NCI-H1694 treated with DMSO at 0.1 percent for 48 hours (cell line): ENCODE measurements at places on chromosomes 1 and 21.

DNA sequence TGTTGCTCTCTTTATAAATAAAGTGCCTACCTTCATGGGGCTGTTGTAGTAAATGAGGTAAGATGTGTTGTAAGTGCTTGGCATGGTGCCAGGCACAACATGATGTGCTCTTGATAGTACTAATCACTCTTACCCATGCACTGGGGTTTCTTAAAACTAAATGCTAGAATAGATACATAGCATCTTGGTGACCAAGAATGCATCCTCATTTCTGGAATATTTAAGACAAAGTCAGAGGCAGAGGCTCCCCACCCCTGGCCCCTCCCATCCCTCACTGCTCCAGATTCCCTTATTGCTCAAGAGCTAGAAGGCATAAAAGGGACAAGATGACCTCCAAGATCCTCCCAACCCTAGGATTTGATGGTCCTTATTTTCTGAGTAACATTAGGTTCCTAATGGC, 61.3 kb downstream of the GLUL start:
- DNase-seq, result no peak

- DNase-seq, result no peak
Observed at GRCh38 chr1:241605146-241605805, 34.9 kb downstream of the CHML start.

DNA sequence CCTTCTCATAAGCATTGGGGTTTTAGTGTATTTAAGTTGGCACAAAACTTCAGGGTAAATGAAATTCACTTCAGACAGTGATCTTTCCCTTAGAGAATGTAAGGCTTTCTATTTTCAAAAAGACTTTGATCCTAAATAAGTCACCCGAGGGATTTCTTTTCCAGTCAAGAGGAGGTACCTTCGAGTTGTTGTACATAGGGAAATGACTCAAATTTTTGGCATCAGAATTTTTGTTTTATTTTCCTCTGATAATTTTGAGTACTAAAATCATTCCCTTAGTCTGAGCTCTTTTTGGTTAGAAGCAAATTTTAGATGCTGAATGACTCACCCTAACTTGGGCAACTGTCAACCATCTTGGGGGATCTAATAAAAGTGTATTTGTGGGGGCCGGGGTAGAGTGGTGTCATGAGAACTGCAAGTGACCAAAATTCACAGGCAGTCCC, 193.9 kb downstream of the DHRS3 start:
- DNase-seq, result no peak

DNA sequence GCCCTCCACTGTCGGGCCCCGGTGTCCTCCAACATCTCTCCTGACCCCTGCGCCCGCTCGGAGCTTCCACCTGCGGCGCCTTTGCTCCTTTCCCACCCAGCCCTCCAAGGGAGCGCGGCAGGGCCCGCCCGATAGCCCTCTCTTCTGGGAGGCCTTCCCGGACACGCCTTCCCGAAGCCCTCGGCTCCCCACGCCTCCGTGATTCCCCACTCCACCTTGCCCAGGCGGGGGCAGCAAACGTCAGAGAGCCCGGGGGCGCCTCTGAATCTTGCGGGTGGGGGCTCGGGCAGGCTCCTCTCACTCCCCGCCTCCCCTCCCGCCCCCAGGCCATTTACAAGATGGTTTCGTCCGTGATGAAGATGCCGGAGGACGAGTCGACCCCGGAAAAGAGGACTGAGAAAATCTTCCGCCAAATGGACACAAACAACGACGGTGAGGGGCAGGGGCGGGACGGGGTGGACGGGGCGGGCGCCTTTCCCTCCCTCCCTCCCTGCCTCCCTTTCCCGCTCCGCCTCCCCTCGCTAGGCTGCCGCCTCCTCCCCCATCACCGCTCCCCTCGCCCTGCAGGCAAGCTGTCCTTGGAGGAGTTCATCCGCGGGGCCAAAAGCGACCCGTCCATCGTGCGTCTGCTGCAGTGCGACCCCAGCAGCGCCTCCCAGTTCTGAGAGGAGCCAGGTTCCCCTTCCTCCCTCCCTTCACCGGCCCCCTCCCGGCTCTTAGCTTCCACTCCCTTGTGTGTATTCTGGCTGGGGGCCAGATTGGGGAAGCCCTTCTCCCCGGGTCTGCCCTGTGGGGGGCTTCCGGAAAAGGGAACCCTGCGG, 7.1 kb downstream of the HPCA start:
- peak; percentile 50 for DNase-seq

GRCh38 chr1:11180342-11180744, 8.8 kb upstream of the ANGPTL7 start:
- no peak for DNase-seq

- DNase-seq, result peak; percentile 9
Observed at GRCh38 chr1:223479718-223480425, 86.7 kb downstream of the CCDC185 start.

GRCh38 chr1:42418516-42418915, 37.3 kb downstream of the ZMYND12 start:
- DNase-seq, result no peak

DNA sequence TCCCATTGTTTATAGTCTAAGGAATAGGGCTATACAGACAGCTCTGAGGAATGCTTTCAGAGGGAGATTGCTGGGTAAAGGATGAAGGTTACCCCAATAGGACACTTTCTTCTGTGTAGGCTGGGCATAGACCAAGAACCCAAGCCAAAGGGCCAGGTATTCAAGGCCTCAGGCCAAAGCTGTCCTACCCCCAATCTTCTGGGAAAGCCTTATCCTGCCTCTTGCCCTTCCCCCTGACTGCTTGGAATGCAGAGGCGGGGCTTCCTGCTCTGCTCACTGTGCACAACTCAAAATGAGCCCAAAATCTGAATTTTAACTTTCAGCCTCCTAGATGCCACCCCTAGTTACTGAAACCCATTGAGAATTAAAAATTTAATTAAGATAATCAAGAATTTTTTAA, 2.2 kb downstream of the OR10Z1 start:
- no peak for DNase-seq

GRCh38 chr1:110460253-110461220, 9.6 kb downstream of the PROK1 start:
- peak; percentile 78 for DNase-seq

- DNase-seq, result no peak
Observed at GRCh38 chr21:17003258-17003615, 509.6 kb upstream of the CXADR start.

- no peak for DNase-seq
Observed at GRCh38 chr1:17194615-17195528, 10.1 kb upstream of the PADI1 start.

DNA sequence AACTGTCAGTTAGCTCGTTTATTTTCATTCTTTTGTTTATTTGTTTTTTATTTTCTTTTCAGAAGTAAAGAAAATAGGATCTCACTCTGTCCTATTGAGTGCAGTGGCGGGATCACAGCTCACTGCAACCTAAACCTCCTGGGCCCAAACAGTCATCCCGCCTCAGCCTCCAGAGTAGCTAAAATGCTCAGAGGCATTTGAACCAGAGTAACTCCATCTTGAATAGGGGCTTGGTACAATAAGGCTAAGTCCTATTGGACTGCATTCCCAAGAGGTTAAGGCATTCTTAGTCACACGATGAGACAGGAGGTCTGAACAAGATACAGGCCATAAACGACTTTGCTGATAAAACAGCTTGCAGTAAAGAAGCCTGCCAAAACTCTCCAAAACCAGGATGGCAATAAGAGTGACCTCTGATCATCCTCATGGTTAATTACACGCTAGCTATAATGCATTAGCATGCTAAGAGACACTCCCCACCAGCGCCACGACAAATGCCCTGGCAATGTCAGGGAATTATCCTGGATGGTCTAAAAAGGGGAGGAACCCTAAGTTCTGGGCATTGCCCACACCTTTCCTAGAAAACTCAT, 13.1 kb upstream of the COP1 start:
- DNase-seq, result no peak

GRCh38 chr1:206924592-206925105, 2.9 kb upstream of the FCMR start:
- no peak for DNase-seq

DNA sequence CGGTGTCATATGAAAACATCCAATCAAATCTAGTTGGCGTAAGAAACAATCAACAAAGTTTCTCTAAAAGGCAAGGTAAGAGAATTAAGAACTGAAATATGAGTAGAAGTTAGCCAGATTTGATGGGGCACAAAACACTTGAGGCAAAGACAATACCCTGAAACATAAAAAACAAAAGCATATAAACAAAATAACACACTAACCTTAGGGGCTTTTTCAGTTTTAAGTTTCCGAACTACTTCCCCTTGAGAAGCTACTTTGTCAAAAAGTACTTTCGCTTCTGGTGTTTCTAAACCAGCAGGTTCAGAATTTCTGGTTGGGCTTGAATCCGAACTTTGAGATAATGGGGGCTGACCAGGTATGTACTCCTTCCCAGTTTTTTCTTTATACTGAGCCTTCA, 57.9 kb downstream of the EPRS1 start:
- no peak for DNase-seq
